ENCODE measurements at places on chromosomes 6 and 20.

DNA sequence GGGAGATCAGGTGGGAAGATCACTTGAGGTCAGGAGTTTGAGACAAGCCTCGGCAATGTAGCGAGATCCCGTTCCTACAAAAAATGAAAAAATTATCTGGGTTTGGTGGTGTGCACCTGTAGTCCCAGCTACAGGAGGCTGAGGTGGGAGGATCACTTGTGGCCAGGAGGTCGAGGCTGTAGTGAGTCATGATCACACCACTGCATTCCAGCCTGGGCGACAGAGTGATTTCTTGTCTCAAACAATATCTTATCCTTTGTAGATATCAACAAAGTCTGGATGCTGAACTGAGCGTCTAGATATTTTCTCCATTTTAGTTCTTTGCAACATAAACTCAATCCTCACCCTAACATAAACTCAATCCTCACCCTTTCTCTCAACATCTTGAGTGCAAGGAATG, 197.6 kb downstream of the DTNBP1 start:
- DNase-seq, result no peak

DNA sequence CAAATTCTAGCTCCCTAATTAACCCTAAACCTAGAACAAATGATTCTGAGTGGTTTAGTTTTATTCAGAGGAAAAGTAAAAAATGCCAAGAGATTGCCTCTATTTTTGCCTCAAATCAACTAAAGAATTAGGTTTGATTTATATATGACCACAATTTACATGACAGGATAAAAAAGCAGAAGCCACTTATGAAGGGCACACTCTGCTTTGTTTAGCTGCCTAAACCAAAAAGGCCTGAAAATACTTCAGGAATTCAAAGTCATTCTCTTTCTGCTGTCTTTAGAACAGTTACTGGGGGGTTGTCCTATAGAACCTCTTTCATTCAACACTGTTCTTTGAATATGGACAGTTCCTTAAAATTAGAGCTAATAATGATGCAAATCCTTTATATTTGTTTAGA, 5.3 kb downstream of the FBXO5 start:
- no peak for DNase-seq

DNA sequence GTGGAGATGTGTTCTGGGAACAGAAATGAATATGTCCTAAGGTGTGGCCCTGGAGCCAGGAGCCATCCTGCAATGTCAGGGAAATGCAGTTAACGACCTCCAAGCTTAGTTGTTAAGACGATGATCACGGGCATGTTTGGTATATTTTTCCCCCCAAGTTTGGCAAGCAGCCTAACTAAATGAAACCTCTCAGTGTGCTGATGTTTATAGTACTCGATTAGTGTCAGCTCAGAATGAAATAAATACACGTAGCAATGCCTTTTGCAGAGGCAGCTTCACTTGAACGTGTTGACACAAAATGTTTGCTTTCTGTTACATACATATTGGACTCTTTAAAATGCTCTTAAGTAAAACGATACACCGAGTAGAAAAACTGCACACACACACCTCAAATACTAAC, 76.2 kb upstream of the OLIG3 start:
- no peak for DNase-seq

- no peak for DNase-seq
Measured at GRCh38 chr20:16566080-16566479, 7.2 kb downstream of the KIF16B start.

DNA sequence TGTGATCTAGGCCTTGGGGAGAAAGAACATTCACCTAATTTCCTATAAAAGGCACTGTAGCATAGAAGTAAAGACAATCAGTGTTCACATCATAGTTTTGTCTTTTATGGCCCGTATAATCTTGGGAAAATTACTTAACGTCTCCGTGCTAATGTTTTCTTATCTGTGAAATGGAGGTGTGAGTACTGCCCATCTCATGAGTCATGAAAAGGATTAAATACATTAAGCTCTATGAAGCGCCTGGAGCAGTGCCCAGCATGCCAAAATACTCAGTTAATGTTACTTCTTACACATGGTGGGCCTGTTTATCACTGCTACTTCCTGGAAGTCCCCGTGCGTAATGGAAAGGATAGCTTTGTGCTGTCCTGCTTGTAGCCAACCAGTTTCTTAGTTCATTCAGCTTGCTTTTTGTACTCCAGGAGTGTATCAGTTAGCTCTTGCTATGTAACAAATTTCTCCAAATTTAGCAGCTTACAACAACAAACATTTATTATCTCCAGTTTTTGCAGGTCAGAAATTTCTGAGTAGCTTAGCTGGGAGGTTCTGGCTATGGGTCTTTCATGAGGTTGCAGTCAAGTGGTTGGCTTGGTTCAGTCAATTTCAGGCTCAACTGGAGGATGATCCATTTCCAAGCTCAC, 103.6 kb upstream of the BMP2 start:
- no peak for DNase-seq

DNA sequence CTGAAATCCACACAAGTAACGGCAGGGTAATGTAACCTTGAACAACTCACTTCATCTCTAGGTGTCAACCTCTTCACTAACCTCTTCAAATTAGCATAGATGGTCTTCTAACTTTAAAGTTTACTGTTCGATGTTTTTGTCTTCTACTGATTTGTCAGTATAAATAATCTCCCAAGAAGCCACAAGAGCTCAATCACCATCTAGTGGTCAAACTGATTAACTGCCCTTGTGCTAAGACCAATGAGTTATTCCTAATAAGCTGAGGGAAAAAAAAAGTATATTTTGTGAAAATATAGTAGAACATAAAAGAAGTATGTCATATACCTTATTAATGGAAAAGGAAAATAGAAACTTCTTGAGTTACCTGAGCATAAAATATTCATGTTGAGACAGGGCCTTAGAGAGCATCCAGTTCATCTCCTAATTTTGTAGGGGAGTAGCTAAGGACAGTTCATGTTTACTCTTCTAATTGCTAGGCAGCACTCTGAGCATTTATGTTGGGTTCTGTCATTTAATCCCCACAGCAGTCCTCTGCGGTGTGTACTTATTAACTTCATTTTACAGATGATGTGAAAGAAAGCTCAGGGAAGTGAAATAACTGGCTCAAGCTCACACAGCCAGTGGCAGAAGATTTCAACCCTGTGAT, 317.1 kb downstream of the ESR1 start:
- DNase-seq, result peak; percentile 66

GRCh38 chr20:58308290-58308679, 1.2 kb upstream of the RAB22A start:
- no peak for DNase-seq

GRCh38 chr6:24397631-24398030, 5.1 kb upstream of the MRS2 start:
- DNase-seq, result no peak

DNA sequence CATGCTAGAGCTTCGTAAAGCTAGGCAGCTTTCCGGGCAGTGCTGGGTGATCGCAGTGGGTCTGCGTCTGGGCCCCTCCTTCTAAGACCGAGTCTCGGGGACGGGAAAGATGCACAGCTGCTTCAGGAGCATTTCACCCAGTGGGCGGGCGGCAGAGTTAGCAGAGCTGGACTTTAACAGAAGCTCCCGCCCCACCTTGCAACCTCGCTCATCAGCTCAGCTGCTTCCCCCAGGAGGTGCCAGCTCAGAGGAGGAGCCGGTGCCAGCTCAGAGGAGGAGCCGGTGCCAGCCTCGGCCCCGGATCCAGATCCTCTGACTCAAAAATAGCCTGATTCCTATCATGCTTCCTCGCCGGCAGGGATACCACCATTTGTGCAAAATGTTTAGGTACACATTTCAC, 94.5 kb upstream of the RPS6KA2 start:
- DNase-seq, result no peak

DNA sequence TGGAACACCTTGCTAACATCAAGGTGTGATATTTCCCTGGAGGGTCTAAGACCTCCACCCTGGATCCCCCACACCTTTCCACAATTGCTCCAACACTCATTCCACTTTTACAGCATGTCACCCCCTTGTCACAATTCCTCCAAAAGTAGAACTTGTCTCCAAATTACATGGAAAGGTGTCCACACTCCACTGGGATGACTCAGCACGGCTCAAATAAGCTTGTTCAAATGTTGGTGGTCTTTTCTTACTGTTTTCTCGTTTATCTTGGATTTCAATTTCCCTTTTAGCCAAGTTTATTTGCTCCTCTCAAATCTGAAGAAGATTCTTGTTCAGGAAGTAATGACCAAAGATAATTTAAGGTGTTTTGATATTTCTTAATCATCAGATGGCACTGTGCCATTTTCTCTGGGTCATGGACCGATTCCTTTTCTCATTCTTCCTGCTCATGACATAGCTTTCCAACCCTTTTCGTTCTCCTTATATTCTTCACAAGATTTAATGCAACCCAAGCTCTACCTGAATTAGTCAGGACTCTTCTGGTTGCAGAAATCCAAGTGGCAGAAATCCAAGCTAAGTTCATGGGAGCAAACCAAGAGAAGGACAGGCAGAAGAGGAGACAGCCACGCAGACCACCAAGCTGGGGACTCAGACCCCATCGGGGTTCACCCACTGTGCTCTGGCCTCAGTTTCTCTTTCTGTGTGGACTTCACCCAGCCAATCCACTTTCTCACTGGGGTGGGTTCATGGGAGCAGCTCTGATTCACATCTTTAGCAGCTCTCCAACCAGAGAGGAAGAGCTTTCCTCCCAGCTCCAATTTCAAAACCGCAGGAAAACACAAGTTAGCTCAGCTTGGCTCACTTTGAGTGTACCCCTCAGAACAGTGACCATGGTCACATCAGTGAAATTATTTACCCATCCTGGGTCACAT, 110.5 kb upstream of the CDYL start:
- DNase-seq, result peak; percentile 38

DNA sequence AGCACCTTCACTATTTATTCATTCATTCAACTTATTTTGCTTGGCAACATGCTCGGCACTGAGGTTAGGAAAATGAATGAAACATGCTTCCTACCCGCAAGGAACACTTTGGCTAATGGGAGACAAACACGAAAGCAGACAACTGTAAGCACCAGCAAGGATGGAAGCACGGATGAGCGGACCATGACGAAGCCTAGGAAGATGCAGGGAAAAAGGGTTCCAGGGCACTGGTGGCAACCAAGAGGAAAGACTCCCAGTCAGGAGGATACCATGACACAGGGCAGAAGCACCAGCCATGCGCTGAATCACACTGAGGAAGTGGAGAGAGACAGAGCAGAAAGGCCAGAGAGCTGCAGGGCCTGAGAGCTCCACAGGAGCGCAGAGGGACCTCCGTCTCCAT, 9.8 kb downstream of the PDE10A start:
- no peak for DNase-seq

DNA sequence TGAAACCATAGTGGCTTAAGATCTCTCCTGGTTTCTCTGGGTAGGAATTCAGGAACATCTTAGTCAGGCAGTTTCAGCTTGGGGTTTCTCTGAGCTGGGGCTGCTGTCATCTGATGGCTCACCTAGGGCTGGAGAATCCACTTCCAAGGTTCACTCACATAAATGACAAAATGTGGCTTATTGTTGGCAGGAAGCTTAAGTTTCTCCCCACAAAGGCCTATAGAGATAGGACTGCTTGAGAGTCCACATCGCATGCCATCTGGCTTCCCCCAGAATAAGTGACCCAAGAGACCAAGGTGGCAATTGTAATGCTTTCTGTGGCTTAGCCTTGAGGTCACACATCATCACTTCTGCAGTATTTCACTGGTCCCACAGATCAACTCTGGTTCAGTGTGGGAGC, 131.4 kb downstream of the EDN1 start:
- DNase-seq, result no peak

GRCh38 chr6:11263291-11263775, 30.9 kb upstream of the NEDD9 start:
- DNase-seq, result peak; percentile 84

DNA sequence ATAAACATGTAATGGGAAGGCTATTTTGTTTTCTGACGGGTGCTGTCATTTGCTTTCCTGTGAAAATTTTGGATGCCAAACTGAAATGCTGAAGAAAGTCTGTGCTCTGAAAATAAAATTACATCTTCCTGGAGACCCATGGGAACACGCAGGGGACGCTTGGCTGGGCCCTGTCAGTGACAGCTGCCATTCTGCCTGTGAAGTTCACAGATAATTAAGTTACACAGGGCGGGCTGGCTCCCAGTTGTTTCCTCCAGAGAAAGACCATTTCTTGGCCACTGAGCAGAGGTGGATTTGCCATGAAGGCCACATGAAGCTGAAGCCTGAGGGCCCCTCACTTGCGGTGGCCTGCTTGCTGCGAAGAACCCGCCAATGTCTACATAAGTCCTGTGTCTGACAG, 93.5 kb downstream of the TMEM170B start:
- no peak for DNase-seq

GRCh38 chr6:132907914-132908313, 93.5 kb downstream of the RPS12 start:
- peak; percentile 20 for DNase-seq

DNA sequence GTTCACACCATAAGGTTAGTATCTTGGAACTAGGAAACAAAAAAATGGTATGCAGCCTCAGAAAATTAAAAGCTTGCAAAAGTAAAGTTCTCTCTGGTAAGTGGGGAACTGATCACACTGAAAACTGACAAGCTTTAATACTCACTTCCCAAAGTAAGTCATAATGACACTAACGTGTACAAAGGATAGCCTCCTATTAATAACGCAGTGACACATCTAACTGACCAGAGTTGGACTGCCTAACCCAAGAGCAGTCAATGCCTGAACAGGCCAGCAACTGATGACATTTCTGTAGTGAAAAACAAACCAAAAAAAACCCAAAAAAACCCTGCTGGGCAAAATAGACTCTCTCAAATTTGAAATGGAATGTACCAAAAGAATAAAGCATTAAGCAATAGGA, 30.7 kb downstream of the CHD6 start:
- no peak for DNase-seq

DNA sequence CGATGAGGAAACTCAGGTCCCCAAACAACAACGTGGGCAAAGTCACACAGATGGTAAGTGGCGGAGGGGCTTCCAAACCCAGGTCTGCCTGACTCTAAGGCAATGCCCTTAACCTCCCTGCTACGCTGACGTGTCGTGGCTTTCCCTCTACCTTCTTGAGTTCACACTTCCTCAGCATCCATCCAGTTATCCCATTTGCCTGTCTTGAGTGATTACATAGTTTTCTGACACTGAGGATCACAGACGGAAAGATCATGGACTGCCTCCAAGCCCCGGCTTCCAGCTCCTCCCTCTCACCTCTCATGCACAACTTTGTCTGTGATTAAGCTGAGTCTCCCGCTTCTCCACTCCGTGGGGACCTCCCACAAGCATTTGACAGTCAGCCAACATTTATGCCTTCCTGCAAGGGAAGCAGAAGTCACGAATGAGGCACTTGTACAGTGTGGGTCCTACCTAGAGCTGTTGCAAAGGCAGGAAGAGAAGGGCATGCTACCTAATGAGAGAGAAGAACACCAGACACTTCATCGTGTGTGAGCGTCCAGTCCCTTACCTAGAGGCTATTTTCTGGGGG, 33.8 kb downstream of the TBC1D7 start:
- peak; percentile 16 for DNase-seq
